ENCODE measurements at places on chromosomes 2 and 18. TPM values are rescaled to one million over a fixed set of nuclear protein-coding genes. Genes with fewer than 3 reads are reported as not detected.

The FN1 gene
- 0.26 TPM for total RNA-seq

The RUFY4 gene
- total RNA-seq, result not detected

- no peak for DNase-seq
- peaks cover 3% of the 10 kb centered on the region for H3K4me1 ChIP-seq
- no peak overlapping the region for H3K4me3 ChIP-seq
- peaks cover 6% of the 10 kb centered on the region for H3K36me3 ChIP-seq
These were observed 255.7 kb downstream of the HDAC4 start for GRCh38 chr2:239145106-239145505.

The ASIC4 gene
- not detected for total RNA-seq

The LIMS3 gene
- 1.3 TPM for total RNA-seq

GRCh38 chr2:221572219-221572820 lies at the start of gene EPHA4:
Gene EPHA4, minus strand, starts transcription at chr2:221572304. Its CDS starts 56 bp downstream, at chr2:221572248.
- peak within 1 kb of the TSS; percentile 99 for H3K4me3 ChIP-seq
- peak within 1 kb of the TSS; percentile 95 for H3K27ac ChIP-seq
- peaks cover 47% of the 10 kb centered on the region for H3K27me3 ChIP-seq
- H3K4me1 ChIP-seq, result peaks cover 41% of the 10 kb centered on the region
- peaks cover 9% of the 10 kb centered on the region for H3K36me3 ChIP-seq

The CCDC74B gene
- total RNA-seq, result 0.99 TPM

DNA sequence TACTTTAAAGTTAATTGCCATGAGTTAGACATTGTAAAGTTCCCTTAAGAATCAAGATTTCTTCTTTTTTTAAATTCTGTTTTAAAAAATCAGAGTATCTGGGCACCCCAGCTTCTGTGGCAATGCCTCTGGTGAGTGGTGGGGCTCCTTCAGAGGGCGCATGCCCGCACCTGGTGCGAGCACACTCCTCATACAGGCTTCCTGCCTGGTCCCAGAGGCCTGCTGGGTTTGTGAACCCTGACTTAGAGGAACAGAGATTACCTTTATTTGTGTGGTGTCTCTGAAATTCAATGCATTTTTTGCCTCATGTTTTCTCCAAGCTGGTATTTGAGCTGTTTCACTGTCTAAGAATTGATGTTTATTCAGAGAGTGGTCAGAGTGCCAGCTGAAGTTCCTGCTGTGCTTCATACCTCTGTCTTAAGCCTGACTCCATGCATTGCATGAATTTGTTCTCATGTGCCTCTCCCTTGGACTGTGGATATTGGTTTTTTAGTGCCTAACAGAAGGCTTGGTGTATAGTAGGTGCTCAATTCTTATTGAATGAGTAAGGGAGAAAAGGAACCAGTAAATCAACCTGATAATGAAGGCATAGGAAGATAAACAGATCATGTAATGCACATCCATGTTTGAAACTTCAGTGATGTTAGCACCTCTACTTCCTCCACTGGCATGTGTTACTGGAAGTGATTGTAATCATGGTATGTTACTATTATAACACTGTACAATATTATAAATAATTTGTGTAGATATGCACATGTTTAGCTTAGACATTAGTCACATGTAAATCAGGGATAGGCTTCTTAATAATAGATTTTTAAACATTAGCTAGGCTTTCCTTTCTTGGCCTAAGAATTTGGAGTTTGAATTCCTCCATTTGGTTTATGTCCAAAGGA lies 29.0 kb downstream of the PHLPP1 start:
- H3K4me1 ChIP-seq, result peaks cover 5% of the 10 kb centered on the region
- H3K27me3 ChIP-seq, result no peaks in the 10 kb centered on the region
- DNase-seq, result no peak
- H3K36me3 ChIP-seq, result no peaks in the 10 kb centered on the region
- H3K27ac ChIP-seq, result no peak overlapping the region

The MITD1 gene
- total RNA-seq, result 26.4 TPM

- no peak overlapping the region for H3K4me3 ChIP-seq
- H3K36me3 ChIP-seq, result no peaks in the 10 kb centered on the region
- no peak for DNase-seq
- no peak overlapping the region for H3K27ac ChIP-seq
These were observed 130.7 kb downstream of the CCDC148 start for GRCh38 chr2:158325782-158326340.

The FTCDNL1 gene
- 2.6 TPM for total RNA-seq

The TYW5 gene
- 9.4 TPM for total RNA-seq

The ZCCHC2 gene
- total RNA-seq, result 71.5 TPM

- no peak overlapping the region for H3K27ac ChIP-seq
- no peak for DNase-seq
- H3K4me1 ChIP-seq, result peaks cover 24% of the 10 kb centered on the region
- peak overlapping the region; percentile 92 for H3K4me3 ChIP-seq
These were observed 4.6 kb downstream of the EN1 start for GRCh38 chr2:118842661-118843482.

- no peak for DNase-seq
- no peaks in the 10 kb centered on the region for H3K27me3 ChIP-seq
- no peak overlapping the region for H3K27ac ChIP-seq
- peaks cover 6% of the 10 kb centered on the region for H3K36me3 ChIP-seq
- peaks cover 4% of the 10 kb centered on the region for H3K4me1 ChIP-seq
These were observed 258.5 kb downstream of the TWIST2 start for GRCh38 chr2:239106314-239106908.

GRCh38 chr2:241760301-241760771 lies 16.3 kb upstream of the GAL3ST2 start:
- no peak overlapping the region for H3K4me3 ChIP-seq
- peak overlapping the region; percentile 75 for H3K27ac ChIP-seq
- no peaks in the 10 kb centered on the region for H3K27me3 ChIP-seq
- peaks cover 23% of the 10 kb centered on the region for H3K4me1 ChIP-seq
- DNase-seq, result no peak

The ATG9A gene
- total RNA-seq, result 42.4 TPM

GRCh38 chr2:10546975-10547391 lies 98.9 kb upstream of the ODC1 start:
- peaks cover 2% of the 10 kb centered on the region for H3K36me3 ChIP-seq
- H3K27me3 ChIP-seq, result peaks cover 45% of the 10 kb centered on the region
- no peak overlapping the region for H3K27ac ChIP-seq
- H3K4me1 ChIP-seq, result peaks cover 6% of the 10 kb centered on the region
- no peak overlapping the region for H3K4me3 ChIP-seq
- DNase-seq, result no peak

DNA sequence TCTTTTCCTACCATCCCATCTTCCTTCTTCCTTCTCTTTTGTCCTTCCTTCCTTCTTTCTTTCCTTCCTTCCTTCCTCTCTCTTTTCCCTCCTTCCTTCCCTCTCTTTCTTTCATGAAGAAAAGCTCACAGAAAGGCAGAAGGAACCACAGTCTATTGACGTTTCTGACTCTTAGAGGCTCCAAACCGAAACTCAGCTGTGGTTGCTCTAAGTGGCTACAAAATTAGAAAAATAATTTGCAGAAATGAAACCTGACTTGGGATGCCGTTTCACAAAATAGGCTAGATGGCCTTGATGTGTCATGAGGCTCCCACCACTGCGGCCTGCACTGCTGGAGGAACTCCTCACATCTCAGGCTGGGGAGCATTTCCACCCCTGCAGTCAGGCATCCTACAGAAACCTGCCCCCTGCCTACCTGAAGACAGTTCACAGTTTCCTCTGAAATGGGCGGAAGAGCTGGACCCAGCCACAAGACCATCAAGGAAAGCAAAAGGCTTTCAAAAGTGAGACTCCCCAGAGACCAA lies 165.6 kb downstream of the SMAD7 start:
- H3K27me3 ChIP-seq, result no peaks in the 10 kb centered on the region
- H3K4me1 ChIP-seq, result peaks cover 26% of the 10 kb centered on the region
- H3K36me3 ChIP-seq, result peaks cover 2% of the 10 kb centered on the region
- peak overlapping the region; percentile 69 for H3K4me3 ChIP-seq
- H3K27ac ChIP-seq, result peak overlapping the region; percentile 84

GRCh38 chr2:216012133-216012829 lies 1.1 kb downstream of the MREG start:
- peak overlapping the region; percentile 92 for H3K4me3 ChIP-seq
- H3K36me3 ChIP-seq, result peaks cover 3% of the 10 kb centered on the region
- H3K4me1 ChIP-seq, result peaks cover 31% of the 10 kb centered on the region
- H3K27me3 ChIP-seq, result no peaks in the 10 kb centered on the region

DNA sequence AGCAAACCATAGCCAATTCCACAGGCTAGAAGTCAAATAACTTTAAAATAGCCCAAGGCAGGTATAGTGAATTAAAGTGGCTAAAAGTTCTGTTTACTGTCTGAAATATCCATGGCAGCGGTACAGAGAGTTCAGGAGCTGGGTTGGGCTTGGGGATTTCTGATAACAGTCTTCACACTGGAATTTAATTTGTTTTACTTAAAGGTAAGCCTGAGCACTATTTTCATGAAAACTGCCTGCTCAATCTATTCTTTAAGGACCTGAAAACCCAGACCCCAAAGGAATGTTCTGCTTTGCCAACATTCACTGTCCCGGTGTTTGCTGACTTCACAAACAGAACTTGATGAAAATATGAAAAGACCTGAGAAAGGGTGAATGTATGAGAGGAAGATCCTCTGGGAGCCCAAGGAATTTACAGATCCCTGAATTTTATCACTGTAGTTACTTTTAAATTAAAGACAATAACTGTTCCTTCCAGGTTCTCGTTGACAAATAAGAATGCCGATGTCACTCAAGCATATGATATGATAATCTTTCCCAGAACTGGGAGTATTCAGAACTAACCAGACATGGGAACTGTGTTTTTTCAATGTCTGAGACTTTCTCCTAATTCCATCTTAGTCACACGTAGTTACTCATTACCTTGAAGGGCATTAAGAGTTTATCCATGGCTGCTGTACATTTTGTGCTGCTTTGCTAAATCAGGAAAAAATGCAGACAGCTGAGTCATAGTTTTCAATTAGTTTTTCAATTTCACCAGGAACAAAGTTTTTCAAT lies 28.3 kb upstream of the ITGB6 start:
- peaks cover 4% of the 10 kb centered on the region for H3K36me3 ChIP-seq
- H3K27me3 ChIP-seq, result peaks cover 11% of the 10 kb centered on the region
- no peak overlapping the region for H3K27ac ChIP-seq
- no peak overlapping the region for H3K4me3 ChIP-seq

DNA sequence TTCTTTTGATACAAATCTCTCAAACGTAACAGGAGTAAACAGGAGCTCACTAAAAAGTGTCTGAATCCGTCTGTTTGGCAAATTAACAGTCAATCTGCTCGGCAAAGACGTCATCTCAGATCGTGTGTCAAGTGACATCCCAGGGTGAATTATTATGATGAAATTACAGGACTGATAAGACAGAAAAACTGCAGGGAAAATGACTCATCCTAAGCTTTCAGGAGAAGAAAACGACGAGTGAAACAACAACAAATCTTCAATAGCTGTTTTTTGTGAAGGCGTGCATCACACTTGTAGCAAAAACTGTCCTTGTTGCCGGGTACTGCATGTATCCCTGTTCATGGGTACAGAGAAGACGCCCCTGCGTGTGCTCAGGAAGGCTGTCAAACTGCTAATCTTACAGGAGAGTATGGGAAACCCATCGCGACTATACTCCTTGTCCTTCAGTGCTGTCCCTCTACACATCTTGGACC lies 24.9 kb downstream of the EPB41L3 start:
- DNase-seq, result no peak
- H3K27ac ChIP-seq, result no peak overlapping the region
- peaks cover 33% of the 10 kb centered on the region for H3K27me3 ChIP-seq
- H3K4me3 ChIP-seq, result no peak overlapping the region
- peaks cover 5% of the 10 kb centered on the region for H3K4me1 ChIP-seq

DNA sequence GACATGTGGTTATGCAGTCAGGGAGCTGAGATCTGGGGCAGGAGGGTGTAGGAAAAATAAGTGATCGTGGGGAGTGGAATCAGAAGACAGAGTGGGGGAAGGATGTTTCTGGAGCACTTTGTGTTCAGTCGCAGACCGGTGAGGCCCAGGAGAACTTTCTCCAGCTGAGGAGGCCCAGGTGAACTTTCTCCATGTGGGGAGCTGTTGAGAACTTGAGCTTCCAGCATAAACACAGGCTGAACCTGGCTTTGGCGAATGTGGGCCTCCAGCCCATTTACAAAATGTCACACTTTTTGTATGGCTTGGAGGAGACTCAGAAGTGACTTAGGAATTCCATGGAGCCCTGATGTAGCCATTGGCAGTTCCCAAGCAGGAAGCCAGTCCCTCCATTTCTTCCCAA lies 108.5 kb downstream of the VAPA start:
- no peaks in the 10 kb centered on the region for H3K36me3 ChIP-seq
- peaks cover 32% of the 10 kb centered on the region for H3K27me3 ChIP-seq
- no peak overlapping the region for H3K4me3 ChIP-seq

The HOXD4 gene
- total RNA-seq, result not detected

The MATN3 gene
- total RNA-seq, result not detected

- H3K27me3 ChIP-seq, result peaks cover 18% of the 10 kb centered on the region
- DNase-seq, result no peak
- H3K4me3 ChIP-seq, result no peak overlapping the region
These were observed 431.6 kb downstream of the METTL4 start for GRCh38 chr18:2139691-2140090.

DNA sequence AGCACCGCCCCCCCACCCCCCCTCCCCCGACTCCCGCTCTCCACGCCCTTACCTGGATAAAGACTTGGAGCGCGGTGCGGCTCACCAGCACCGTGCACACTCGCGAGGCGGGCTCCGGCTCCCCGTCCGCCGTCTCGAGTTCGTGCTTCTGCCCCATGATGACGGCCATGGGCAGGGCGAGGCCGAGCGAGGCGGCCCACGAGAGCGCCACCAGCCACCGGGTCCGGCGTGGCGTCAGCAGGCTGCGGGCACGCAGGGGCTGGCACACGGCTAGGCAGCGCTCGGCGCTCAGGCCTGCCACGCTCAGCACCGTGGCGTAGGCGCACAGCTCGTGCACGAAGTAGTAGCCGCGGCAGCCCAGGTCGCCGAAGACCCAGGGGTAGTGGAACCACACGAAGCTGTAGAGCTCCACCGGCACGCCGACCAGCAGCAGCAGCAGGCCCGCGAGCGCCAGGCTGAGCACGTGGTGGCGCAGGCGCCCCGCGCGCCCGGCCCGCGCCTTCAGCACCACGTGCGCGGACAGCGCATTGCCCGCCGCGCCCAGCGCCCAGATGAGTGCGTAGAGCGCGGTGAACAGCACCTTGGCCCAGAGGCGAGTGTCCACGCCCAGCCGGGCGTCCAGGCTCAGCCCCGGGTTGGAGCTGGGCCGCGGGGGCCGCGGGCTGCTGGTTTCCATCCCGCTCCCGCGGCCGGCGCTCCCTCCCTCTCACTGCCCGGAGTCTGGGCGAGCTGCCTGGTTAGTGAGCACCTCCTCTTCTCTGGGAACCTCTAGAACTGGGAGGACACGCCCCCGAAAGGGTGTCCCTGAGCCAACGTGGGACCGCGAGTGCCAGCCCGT lies at the start of gene NTSR2:
NTSR2 (minus strand) TSS at position 742 of the 838 bp plus-strand sequence; CDS start at position 676, 66 bp downstream.
- no peak within 1 kb of the TSS for H3K27ac ChIP-seq
- H3K27me3 ChIP-seq, result peaks cover 56% of the 10 kb centered on the region
- no peak for DNase-seq

The SGPP2 gene
- total RNA-seq, result 4.5 TPM

The CFAP65 gene
- total RNA-seq, result not detected

DNA sequence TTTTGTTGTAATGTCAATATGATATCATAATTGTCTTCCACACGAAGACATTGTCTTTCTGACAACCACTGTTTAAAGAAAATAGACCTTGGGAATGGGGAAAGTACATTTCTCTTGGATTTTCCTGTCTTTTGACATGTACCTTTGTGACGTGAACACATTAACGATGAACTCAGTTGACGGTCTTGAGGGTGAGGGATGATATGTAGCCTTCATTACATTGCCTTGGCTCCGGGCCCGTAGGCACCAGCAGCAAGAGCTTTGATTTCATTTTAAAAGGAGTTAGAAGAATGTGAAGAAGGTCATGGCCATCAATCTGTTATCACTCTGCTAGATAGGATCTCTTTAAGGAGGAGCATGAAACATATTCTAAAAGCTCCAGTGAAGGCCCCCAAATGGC lies 80.9 kb downstream of the LYPD6B start:
- no peaks in the 10 kb centered on the region for H3K4me1 ChIP-seq
- H3K36me3 ChIP-seq, result no peaks in the 10 kb centered on the region
- peaks cover 36% of the 10 kb centered on the region for H3K27me3 ChIP-seq
- H3K27ac ChIP-seq, result no peak overlapping the region
- H3K4me3 ChIP-seq, result no peak overlapping the region
